Fibroblast of skin of left quadriceps (primary cell): ENCODE measurements at places on chromosomes 7 and 10.

- DNase-seq = peak; percentile 73
These were observed 116.8 kb downstream of the ABLIM1 start for GRCh38 chr10:114541081-114541796.

DNA sequence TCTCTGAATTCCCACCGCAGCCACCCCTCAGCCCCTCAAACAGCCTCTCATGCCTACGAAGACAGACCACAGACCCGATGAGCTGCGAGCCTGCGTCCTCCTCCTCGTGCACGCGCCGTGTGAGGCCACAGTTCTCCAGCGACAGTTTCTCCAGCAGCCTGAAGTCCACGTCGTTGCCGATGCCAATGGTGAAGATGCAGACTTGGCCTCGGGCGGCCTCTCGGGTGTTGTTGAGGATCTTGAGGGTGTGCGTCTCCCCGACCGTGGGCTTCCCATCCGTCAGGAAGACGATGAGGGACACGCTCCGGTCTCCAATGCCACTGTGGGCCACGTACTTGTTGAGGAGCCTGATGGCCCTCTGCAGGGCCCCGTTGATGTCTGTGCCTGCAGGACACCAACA lies 87.1 kb downstream of the ITIH5 start:
- DNase-seq = no peak

DNA sequence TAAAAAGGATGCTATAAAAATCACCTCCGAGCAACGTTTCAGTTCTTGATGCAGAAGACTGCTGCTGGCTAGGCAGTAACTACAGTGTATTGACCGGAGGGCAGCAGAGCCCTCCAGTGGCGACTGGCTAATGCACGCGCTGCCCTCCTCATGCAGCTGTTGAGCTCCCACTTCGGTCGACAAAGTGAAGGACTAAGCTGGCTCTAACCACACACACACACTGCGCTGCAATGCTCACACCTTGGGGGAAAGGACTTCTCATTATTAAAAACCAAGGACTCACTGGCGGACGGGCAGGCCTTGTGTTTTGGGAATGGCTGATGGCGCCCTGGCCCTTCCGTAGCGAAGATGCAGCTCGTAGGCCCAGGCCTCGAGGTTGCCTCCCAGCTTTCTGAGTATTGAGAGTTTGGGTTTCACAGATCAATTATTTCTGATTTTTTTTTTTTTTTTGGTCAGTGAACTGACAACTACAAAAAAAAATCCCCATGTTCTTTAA lies 120.9 kb upstream of the DIP2C start:
- DNase-seq = no peak

- peak; percentile 55 for DNase-seq
These were observed 31.7 kb upstream of the FAM204A start for GRCh38 chr10:118373786-118374185.
